MM.1S (cell line): ENCODE measurements at places on chromosomes 7 and 10.

DNA sequence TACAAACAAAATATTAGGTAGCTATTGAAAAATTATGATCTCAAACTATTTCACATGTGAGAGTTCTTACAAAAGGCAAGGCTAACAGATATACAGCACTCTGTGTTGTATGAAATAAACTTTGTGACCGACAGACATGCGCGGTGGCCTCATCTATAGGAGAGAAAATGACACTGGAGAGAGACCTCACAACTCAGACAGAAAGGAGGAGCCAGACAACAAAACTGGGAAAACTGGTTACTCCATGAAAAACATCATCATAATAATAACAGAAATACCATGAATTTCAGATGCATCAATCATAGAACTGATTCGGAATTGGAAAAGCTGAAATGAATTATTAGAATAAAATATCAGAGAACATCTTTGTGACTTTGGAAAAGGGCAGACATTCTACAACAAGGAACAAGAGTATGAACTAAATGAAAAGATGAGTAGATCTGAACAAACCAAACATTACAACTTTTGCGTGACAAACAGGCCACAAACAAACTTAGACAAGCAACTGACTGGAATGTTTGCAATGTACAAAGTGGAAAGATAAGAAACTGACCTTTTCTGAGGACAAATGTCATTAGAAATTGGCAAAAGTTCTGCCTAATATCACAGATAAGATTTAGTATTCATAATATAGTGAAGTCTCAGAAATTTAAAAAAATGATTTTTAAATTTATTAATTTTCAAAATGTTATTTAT is 69.3 kb downstream of the TNS3 start:
- DNase-seq, result no peak

- no peak for DNase-seq
Observed at GRCh38 chr7:99554939-99555338, 3.0 kb upstream of the FAM200A start.

DNA sequence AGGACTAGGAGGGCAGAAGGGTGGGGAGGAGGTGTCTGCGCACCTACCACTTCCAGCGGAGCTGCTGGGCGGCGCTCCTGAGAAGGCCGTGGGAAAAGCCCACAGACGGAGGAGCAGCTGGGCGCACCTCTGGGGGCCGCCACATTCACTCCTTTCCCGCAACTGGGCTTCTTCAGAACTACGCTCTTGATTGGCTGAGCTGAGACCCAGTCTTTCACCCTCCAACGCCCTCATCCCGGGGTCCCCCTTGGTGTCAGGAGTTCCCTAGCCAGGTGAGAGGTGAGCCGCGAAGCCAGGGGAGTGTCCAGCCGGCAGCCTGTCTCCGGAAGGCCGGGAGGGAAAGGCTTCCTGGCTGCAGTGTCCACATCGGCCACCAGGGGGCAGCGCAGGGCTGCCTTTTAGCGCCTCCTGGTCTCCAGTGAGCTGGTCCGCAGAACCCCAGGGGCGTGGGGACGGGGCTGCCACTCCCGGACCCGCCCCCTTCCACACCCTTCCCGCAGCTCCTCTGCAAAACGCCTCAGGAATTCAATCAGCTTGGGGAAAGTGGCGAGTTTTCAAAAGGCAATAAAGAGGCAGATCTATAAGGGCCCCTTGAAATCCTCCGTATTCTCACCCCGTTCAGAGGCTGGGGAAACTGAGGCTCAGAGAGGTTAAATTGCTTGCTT is 98.8 kb downstream of the CHST15 start:
- DNase-seq, result peak; percentile 82

DNA sequence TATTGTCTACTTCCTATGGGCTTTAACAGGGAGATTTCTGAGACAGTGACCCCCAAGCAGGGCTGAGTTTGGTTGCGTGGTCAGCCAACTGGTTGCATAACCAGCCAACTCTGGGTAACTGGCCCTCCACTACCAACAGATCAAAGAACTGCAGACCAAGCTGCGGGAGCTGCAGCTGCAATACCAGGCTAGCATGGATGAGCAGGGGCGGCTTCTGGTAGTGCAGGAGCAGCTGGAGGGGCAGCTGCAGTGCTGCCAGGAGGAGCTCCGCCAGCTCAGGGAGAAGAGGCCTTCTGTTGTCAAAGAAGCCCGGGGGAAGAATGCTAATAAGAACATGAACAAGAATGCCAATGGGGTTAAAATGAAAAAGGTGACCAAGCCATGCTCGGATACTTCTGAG is 15.7 kb upstream of the FLNC start:
- DNase-seq, result no peak

DNA sequence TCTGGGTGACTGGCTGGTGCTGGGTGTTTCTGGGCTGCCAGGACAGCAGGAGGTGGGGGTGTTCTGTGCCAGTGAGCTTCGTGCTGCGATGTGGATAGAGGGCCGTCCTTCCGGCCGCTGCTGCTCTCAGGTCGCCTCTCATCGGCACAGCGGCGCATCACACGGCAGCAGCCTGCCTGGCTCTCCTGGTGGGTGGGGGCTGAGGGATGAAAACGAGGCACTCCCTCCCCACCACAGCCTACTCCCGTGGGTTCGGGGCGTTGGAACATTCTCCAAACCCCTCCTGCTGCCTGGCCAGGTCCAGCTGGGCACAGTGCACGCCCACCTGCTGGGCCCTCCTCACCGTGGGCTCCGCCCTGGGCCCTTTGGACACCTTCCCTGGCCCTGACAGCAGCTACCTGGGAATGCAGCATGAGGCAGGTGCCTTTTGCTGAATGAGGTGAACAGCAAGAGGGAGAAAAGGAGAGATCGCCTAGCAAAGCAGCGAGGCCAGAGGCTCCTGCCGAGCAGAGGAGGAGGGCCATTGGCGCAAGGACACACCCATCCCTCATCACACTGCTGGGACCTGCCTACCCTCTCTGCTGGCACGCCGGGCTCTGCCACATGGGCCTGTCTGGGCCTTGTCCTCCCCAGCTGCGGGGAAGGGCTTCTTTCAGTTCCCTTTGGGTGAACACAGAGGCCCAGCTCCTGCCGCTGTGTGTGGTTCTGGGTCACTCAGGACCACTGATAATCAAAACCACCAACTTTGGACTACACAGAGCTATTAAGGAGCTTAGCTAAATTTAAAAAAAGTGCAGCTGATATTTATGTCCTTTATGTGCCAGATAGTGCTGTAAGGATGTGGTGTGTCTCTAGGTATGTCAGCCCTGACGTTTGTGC is 33.4 kb downstream of the INPP5A start:
- peak; percentile 69 for DNase-seq

DNA sequence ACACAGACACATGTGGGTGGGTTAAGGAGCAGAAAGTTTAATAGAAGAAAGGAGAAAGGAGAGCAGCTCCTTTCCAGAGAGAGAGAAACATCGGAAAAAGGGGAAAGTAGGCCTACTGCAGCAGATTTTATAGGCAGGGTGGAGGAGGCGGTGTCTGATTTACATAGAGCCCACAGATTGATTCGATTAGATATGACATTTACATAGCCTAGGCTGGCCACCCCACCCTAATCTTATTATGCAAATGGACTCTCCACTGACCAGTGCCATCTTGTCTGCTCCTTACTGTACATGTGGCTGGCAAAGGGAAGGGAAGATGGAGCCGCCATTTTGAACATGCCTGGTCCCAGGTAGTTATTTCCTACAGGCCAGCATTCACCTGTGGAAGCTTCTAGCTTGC is 38.7 kb upstream of the SCIN start:
- DNase-seq, result no peak

GRCh38 chr7:128221929-128222403 is 19.1 kb upstream of the LEP start:
- no peak for DNase-seq

GRCh38 chr7:27170426-27171324 is 3.4 kb downstream of the HOXA10 start:
- no peak for DNase-seq

- no peak for DNase-seq
Observed at GRCh38 chr7:20442951-20443350, 112.3 kb downstream of the ITGB8 start.

- no peak for DNase-seq
Observed at GRCh38 chr7:47715631-47716068, 133.7 kb upstream of the TNS3 start.

DNA sequence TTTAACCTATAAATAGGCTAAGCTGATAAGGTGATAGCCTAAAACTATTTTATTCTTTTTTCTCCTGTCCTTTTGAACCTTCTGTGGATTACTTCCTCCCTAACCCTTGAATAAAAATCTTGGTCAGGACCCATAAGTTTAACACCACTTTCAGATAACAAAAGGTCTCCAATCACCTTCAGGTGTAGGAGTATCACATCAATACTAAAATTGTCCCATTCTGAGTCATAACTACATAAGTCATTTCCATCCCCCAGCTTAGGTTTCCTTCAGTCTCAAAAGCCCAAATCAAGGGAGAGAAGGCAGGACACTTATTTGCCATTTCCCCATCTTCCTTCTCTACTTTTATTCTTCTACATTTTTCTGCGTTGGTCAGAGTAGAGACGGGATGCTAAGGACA is 56.9 kb upstream of the WNT16 start:
- DNase-seq, result no peak

GRCh38 chr10:69652857-69653199 is 22.8 kb downstream of the FAM241B start:
- DNase-seq, result no peak

- DNase-seq, result peak; percentile 43
Observed at GRCh38 chr7:87600130-87601124, at the start of gene ABCB1. Gene ABCB1, minus strand, starts transcription at chr7:87600884. Its CDS starts 700 bp downstream, at chr7:87600184.

DNA sequence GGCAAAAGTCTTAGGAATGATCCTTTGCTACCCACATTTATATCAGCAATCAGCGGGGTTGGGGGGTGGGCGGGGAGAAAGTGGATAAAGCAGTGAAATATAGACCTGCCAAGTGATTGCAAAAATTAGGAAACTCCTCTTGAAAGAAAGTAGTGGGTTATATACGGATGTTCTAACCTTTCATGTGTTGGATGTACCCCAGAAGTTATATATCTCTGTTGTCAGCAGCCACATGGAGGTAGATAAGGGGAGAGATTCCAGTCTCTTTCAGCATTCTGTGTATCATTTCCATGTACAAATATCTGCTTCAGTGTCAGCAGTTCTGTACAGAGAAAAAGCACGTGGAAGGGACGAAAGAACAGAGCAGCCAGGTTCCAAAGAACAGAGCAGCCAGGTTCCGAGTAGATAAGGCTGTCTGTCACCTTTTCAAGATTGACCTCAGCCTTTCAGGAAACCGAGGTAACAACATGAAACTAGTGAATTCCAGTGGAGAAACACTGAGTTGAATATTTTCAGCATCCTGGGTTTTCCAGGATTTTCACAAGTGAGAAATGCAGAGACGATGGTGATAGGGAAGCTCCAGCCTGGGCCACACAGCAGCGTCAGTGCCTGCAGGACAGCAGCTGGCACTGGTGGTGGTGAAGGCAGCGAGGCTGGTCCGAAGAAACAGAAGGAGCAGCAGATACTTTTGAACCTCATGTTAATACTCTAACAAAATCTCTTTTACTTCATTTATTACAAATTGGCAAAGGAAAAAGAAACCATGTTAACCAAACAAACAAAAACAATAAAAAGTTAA is 212.3 kb downstream of the C7orf25 start:
- DNase-seq, result no peak

DNA sequence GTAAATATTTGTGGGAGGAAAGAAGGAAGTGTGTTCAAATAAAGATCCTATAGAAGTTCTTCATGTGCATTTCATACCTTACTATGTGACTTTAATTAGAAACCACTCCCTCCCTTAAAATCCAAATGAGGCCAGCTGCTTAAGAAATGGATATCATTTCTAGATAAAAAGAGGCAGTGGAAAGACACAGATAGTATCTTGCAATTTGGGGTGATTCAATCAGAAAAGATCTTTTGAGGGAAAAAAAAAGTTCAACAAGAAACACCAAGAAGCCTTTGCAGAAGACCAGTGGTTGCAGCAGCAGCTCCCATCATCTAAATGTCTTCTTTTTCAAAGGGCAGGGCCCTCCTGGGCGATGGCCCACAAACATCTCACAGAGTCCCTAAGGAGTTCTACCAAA is 200.1 kb downstream of the LRRN3 start:
- no peak for DNase-seq

GRCh38 chr10:96283756-96284155 is 12.4 kb upstream of the BLNK start:
- no peak for DNase-seq

DNA sequence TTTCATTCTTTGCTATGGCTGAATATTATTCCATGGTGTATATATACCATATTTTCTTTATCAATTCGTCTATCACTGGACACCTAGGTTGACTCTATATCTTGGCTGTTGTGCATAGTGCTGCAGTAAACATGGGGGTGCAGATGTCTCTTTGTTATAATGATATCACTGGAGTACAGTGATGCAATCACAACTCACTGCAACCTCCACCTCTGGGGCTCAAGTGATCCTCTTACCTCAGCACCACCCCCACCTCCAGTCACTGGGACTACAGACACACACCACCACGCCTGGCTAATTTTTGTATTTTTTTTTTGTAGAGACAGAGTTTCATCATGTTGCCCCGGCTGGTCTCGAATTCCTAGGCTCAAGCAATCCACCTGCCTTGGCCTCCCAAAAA is 15.6 kb downstream of the KLHL7 start:
- no peak for DNase-seq

GRCh38 chr10:52466464-52466863 is 152.4 kb downstream of the DKK1 start:
- DNase-seq, result peak; percentile 86

GRCh38 chr10:42646687-42647640 is 8.6 kb upstream of the ZNF33B start:
- no peak for DNase-seq

DNA sequence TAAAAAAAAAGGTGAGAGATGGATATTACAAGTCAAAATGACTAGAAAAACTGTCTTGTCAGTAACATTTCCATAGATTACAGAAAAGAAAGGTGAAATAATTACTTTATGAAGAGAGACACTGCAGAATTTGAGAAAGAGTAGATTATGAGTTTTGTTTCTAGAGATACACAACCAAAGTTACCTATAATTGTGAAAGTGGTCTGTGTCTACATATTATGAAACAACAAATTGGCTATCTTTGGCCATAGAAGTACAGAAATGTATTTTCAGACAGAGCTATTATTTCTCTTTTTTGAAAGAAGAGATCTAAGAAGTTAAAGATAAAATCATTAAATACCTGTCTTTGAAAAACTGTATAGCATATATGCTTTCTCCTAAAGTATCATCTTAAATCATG is 30.1 kb downstream of the KCND2 start:
- DNase-seq, result no peak

DNA sequence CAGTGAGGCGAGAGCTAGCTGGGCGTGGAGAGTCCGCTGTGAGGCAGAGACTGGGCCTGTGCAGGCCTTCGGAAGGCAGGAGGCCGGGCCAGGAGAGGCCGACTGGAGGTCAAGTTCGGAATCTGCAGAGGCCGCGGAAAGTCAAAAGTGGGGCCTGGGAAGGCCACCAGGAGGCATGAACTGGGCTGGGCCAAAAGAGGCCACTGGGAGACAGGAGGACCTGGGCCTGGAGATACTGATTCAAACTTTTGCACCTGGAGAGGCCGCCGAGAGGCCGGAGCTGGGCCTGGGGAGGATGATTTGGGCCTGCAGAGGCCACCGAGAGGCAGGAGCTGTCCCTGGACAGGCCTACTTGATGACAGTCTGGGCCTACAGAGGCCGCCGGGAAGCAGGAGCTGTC is 321.8 kb downstream of the ZNF479 start:
- no peak for DNase-seq
